ENCODE measurements at places on chromosomes 3 and 15.

GRCh38 chr3:60055765-60056164, 1005.9 kb upstream of the CFAP20DC start:
- no peak for DNase-seq

DNA sequence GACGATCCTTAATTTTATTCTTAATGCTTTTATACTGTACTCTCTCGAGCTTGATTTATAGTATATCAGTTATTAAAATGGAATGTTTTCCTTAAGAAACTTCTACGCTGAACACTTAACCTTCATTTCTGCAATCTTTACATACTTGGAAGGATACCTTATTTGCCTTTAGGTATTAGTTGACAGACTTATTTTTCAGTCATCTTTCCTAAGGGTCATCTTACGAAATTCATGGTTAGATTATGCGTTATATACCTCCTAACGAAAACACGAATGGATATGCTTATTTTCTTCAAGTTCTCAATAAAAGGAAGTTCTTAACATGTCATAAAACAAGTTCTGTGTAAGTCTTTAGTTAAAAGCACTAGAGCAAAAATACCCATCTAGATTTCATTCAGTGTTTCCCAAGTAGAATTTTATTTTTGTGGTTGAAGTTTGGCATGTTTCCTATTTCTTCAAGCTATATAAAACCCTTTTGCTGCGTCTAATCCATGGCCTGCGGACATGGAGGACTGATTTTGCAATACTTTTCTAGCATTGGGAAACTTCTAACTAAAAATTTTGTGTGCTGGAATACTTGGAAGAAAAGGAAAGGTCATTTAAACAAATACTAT, 231.3 kb downstream of the TP63 start:
- no peak for DNase-seq

GRCh38 chr15:48866141-48866563, 11.8 kb upstream of the EID1 start:
- no peak for DNase-seq

DNA sequence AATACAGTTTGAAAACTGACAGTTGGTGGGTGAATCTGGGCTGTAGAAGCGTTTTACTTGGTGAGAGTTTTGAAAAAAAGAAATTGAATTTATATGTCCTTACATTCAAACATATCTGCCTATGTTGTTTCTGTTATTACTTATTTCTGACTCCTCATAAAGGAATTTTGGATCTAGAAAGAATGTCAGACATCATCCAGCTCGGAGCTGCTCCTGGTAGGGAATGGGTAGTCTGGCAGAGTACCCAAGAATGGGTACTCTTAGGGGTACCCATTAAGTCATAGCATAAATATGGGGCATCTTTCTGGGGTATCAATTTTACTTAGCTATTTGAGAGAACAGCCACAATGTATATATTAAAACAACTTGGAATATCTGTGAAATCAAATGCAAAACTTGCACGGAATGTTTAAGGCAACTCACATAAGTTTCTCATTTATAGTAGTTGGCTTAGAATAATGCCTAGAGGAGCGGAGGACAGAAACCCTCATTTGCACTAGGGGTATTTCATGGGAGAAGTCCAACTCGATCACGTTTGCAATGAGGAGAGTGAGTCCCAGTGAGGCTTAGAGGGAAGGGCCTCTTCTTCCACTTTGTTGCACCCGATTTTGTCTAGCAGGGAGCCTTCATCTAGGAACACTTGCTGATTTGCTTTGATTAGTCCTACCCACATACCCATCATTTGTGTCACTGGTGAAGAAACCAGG, 2.4 kb upstream of the LARP6 start:
- DNase-seq = no peak

GRCh38 chr3:152309535-152310307, 41.0 kb downstream of the MBNL1 start:
- no peak for DNase-seq

DNA sequence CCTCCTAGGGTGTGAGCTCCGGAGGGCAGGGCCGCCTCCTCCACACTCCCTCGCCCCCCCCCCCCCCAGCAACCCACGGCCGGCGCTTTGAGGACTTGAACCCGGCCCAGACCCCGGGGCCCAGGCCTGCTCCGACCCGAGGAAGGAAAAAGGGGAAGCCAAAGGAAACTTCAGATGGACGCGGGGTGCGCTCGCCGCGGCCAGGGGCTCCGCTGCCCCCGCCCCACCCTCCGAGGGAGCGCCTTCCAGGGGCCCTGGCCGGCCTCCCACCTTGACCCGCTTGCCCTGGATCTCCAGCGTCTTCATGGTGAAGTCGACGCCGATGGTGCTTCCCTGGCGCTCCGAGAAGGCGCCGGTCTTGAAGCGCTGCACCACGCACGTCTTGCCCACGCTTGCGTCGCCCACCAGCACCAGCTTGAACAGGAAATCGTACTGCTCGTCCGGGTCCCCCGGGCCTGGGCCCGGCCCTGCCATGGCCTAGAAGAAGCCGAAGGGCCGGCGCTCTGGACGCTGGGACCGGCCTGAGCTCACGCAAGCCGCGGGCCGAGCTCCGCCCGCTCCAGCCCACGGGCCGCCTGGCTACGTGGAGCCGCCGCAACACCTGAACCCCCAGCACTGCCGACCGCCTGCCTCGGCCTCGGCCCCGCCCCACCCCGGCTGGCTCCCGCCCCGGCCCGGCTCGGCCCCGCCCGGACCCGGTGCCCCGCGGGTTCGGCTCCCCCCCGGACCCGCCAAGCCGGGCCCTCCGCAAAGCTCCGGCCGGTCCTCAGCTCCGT, 400 bp downstream of the RAB43 start:
- no peak for DNase-seq

DNA sequence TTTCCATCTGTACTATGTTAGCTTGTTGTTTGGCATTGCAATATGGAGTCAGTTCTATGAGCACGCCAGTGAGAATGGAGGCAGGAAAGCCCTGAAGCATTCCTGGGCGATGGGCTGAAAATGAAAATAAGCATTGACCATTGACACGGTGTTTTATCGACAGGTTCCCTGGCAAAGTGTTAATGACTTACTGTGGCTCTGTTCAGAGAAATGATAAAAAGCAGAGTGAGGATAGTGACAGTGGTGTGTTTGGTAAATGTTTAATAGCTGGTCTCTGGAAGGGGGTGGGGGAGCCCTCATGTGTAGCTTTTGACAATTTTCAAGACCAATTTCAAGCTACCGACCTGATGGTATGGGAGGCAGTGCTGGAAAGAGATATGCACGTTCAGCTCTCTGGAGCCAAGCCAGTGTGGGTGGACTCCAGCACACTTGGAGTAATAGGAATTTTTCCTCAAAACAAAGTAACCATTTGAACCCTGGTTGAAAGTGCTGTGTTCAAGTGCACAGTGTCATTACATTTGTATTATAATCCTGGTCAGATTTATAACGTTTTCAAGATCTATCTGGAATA, 341.7 kb upstream of the ROBO2 start:
- DNase-seq = no peak

DNA sequence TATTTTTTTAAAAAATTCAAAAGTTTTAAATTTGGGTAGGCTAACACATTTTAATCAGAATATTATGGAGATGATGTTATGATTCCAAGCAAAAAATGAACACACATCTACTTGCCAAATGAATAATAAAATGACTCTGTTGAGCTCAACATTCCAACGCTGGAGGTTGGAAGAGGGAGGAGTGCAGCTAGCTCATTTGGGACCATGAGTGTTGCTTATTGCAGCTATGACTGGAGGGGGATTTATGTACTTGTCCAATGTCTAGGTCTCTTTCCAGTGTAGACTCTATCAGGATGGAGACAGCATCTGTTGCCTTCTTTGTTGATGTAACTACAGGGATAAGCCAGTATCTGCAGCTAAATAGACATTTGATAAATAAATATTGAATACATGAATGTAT, 310.6 kb downstream of the CACNA2D3 start:
- DNase-seq = no peak

All from stimulated activated CD4-positive, alpha-beta T cell treated with anti-CD3 and anti-CD28 coated beads, Interleukin-1b, Interleukin-23, amount 100 ng/mL, for 1 hour (primary cell).